ENCODE measurements at places on chromosomes 5 and 9. TPM values are rescaled to one million over a fixed set of nuclear protein-coding genes. Genes with fewer than 3 reads are reported as not detected.

Gene KIF24
- total RNA-seq, result 0.78 TPM

Gene HTR4
- 0.44 TPM for total RNA-seq

Gene ACSL6
- total RNA-seq, result not detected

Gene HAVCR1
- total RNA-seq, result not detected

Gene GDA
- not detected for total RNA-seq

Gene FOXI1
- total RNA-seq, result not detected

Gene PSD2
- not detected for total RNA-seq

Gene FGF1
- total RNA-seq, result 0.20 TPM

Gene HRH2
- not detected for total RNA-seq

Gene GNA14
- 2.2 TPM for total RNA-seq

Gene SLCO4C1
- 0.05 TPM for total RNA-seq

Gene HSPB3
- total RNA-seq, result not detected

Gene PCDHB11
- 0.34 TPM for total RNA-seq

Gene ESM1
- total RNA-seq, result 0.25 TPM

Gene ZMAT2
- total RNA-seq, result 25.1 TPM

Gene LECT2
- total RNA-seq, result not detected

Gene MEF2C
- 8.3 TPM for total RNA-seq

Gene RORB
- 0.15 TPM for total RNA-seq

Gene PCDHA8
- 0.06 TPM for total RNA-seq

Gene SVEP1
- total RNA-seq, result 157 TPM

Gene ENTR1
- 32.2 TPM for total RNA-seq

Gene CDH10
- not detected for total RNA-seq

Gene ORM2
- total RNA-seq, result not detected

Gene TEK
- total RNA-seq, result 1.2 TPM

Gene ST8SIA4
- 4.1 TPM for total RNA-seq

Gene CTNND2
- total RNA-seq, result not detected

Gene RNF183
- total RNA-seq, result not detected

Gene CRHBP
- total RNA-seq, result 0.69 TPM

Gene SPATA9
- total RNA-seq, result not detected

Gene CEP72
- total RNA-seq, result 1.1 TPM

Gene FCN1
- not detected for total RNA-seq

Gene PRELID2
- 0.87 TPM for total RNA-seq
